ENCODE measurements at places on chromosomes 2 and 18.

- no peak for DNase-seq
These were observed 10.9 kb downstream of the IGFBP2 start for GRCh38 chr2:216643986-216644659.

DNA sequence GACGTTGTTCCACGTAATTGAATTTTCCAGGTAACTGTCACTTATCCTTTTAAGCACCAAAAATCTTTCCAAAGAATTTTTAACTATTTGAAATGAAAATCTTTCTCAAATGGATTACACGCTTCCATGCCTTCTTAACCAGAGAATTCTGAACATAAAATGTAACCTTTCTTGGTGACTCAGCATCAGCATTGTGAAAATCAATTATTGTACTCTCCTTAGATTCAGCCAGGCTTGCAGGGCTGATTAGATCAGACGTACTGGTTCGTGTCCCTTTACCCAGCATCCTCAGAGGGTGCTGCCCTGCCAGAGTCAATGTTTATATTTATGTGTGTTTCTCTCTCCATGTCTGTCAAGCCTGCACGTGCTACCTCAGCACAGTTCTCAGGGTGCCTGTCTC is 623.9 kb downstream of the CNTNAP5 start:
- no peak for DNase-seq

DNA sequence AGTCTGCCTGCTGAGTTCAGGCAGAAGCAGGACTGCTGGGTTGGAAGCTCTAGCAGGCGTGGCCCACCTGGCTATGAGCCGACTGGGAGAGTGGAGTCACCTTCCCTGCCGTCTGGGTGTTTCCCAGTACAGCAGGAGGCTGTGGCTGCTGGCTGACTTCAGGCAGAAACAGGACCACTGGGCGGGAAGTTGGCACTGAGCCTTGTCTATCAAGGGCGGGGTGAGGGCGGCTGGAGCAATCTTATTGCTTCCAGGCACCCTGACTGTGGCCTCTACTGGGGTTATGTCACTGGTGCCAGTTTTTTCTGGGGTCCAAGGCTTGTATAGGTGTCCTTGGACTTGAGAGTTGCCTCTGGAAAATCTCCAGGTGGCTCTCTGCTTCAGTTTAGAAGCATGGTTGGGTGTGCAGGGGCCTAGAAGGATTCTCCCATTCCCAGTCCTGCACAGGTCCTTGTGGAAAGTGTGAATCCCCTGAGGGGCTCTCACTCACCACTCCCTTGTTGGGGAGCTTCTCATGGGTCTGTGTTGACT is 30.5 kb downstream of the LTBP1 start:
- no peak for DNase-seq

GRCh38 chr2:13034861-13035260 is 318.1 kb downstream of the TRIB2 start:
- no peak for DNase-seq

DNA sequence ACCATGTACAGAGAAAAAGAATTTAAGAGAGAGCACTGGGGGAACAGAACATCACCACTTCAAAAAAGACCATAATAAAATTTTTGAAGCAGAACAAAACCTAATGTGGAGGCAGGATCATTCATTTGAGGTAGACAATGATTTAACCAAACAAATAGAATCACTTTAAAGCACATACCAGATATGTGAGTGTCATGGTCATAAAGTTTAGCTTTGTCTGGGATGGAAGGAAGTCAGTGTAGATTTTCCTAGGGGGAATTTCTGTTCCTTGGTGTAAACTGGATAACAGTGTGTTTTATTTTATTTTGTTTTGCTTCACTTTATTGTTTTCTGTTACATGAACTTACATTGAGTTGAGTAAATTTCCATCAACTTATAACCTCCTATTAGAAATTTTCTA is 120.8 kb downstream of the CRIM1 start:
- DNase-seq = no peak

GRCh38 chr2:3130889-3131635 is 246.6 kb downstream of the EIPR1 start:
- no peak for DNase-seq

- DNase-seq = no peak
These were observed 62.5 kb downstream of the MEP1B start for GRCh38 chr18:32252141-32252860.

- no peak for DNase-seq
These were observed 46.7 kb downstream of the RPL37A start for GRCh38 chr2:216545359-216545758.

GRCh38 chr2:31275976-31276375 is 42.0 kb downstream of the EHD3 start:
- DNase-seq = no peak

- DNase-seq = no peak
These were observed 15.5 kb upstream of the ARHGAP28 start for GRCh38 chr18:6714010-6714409.

GRCh38 chr2:8999102-8999446 is 4.4 kb downstream of the MBOAT2 start:
- no peak for DNase-seq
